ENCODE measurements at places on chromosomes 13 and 19.

DNA sequence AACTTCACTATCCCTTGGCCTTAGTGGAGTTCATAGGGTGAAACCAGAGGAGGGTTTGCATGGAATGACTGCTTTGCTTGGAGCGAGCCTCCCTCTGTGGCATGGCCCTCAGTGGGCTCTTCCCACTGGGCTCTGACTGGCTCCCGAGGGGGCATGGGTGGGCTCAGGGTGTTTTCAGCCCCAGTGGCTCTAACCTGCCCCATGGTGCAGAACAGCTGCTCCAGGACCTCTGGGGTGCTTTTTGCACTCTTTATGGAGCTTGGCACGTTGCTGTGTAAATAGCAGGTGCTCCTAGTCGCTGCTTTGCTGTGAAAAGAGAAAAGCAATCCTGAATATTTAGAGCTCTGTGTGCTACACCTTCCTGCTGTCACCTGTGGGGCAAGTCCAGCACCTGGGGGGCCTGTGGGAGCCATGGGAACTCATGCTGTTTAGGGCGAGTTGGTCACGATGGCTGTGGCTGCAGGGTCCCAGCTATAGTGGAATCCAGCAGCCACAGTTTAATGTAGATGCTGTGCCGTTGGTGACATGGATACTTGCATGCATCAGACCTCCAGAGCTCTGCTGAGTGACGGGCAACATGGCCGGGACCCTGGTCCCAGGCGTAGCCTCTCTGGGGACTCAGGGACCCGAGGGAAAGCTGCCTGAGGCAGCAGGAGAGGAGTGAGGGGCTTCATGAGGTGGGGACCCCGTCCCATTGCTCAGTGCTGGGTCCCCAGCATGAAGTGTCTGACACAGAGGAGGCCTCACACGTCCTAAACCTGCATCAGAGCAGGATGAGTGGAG, 14.3 kb upstream of the MCF2L start:
- no peaks in the 10 kb centered on the region for H3K36me3 ChIP-seq
- peaks cover 9% of the 10 kb centered on the region for H3K27me3 ChIP-seq
- no peak overlapping the region for H3K27ac ChIP-seq
- H3K4me3 ChIP-seq, result no peak overlapping the region

DNA sequence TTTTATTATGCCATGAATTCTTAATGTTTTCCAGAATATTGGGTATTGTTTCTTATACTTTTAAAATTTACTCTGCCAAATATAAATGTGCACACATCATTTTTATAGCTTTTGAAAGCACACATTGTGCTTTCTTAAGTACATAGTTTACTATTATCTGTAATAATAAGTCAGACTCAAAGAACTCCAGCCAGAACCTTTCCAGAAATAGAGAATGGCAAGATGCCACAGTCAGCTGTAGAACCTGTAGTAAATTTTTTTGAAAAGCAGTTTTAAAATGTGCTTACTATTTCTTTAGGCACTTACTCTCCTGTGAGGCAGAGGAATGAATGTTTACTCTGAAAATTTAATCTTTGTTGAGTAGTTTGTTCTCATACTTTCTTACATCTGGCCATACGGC, 1287.1 kb downstream of the PCDH9 start:
- H3K4me1 ChIP-seq, result no peaks in the 10 kb centered on the region
- no peak overlapping the region for H3K4me3 ChIP-seq
- H3K27ac ChIP-seq, result no peak overlapping the region
- no peaks in the 10 kb centered on the region for H3K36me3 ChIP-seq
- no peaks in the 10 kb centered on the region for H3K27me3 ChIP-seq

DNA sequence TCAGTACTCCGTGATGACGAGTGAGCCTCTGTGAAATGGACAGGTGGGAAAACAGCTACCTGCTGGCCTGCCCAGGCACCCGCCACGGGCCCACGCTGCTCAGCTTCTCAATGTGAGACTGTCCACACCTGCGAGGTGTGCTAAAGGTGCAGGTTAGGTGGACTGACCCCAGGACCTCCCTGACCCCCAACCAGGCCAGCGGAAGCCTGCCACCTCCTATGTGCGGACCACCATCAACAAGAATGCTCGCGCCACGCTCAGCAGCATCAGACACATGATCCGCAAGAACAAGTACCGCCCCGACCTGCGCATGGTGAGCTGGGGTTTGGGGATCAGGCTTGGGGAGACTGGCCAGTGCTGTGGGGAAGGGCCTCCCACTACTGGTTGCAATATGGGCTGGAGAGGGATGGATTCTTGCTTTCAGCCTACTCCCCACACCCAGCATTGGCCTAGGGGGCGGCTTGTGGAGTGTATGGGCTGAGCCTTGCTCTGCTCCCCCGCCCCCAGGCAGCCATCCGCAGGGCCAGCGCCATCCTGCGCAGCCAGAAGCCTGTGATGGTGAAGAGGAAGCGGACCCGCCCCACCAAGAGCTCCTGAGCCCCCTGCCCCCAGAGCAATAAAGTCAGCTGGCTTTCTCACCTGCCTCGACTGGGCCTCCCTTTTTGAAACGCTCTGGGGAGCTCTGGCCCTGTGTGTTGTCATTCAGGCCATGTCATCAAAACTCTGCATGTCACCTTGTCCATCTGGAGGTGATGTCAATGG, 2.2 kb downstream of the RPL28 start:
- H3K4me3 ChIP-seq, result peak overlapping the region; percentile 73
- H3K27me3 ChIP-seq, result no peaks in the 10 kb centered on the region
- no peak for DNase-seq
- H3K36me3 ChIP-seq, result peaks cover 60% of the 10 kb centered on the region

DNA sequence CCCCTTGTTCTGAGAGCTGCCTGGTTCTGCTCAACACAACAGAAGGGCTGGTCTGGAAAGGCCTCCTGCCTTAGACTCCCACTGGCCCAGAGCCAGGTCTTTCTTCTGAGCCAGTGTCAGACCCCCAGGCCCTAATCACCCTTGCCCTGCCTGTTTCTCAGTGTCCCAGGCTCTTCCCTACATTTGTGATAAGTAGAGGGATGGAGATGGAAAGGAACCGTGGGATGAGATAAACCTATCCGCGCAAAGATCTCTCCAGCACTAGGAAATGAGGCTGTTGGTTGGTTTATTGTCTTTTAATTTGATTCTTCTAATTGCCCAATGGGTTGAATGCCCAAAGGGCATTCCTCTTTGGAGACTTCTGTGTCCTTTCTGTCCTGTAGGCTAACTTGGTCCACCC, 470.0 kb downstream of the TSHZ3 start:
- no peak overlapping the region for H3K4me3 ChIP-seq
- H3K36me3 ChIP-seq, result no peaks in the 10 kb centered on the region
- DNase-seq, result no peak
- H3K27me3 ChIP-seq, result no peaks in the 10 kb centered on the region
- no peaks in the 10 kb centered on the region for H3K4me1 ChIP-seq

DNA sequence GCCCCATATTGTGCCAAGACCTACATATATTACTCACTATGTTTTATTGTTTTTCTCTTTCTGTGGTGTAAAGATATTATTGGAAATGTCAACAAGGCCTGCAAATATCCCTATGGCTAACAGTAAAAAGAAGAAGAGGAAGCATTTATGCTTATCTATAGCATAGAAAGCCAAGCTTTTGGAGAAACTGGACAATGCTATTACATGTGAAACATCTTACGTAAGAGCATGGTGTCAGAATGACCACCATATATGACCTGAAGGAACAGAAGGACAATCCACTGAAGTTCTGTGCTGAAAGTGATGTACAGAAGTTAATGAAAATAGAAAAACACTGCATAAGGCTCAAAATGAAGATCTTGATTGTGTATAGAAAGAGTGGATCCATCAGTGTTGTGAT, 145.2 kb downstream of the KCTD12 start:
- no peak for DNase-seq
- no peak overlapping the region for H3K27ac ChIP-seq
- H3K27me3 ChIP-seq, result no peaks in the 10 kb centered on the region
- H3K4me1 ChIP-seq, result no peaks in the 10 kb centered on the region

DNA sequence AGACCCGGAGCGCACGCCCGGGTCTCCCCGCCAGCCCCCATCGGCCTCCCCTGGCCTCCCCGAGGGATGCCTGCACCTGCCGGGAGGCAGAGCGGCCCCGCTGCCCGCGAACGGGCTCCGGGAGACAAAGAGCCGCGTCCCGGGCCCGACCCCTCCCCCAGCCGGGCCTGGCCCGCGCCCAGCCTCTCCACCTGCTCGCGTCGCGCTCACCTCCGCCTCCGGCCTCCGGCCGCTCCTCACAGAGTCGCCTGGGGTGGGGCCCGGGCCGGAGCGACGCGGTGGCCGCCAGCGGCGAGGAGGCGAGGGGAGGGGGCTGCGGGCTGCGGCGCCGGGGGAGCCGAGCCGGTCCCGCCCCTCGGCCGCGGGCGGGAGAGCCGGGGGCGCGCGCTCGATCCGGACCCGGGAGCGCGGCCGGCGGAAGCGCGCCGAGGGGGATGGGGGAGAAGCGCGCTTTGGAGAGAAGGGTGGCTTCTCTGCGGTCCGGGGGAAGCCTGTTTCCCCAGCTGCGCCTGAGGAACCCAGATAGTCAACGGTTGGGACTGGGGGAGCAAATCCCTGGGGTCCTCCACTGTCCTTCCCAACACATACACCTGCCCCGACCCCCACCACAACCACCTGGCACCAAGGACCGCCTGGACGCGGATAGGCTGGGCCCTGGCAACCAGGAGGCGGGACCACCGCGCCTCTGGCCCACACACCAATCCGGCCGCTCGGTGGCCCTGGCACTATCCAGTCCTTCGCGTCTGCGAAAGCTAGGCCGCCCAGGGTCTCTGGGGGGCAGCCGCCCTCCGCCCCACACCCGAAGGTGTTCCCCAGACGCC, at the start of gene PRR36:
Gene PRR36 (minus strand): TSS at position 315 of the 821 bp plus-strand sequence. CDS start 701 bp downstream, outside the sequence.
- H3K4me3 ChIP-seq, result peak within 1 kb of the TSS; percentile 41
- peaks cover 6% of the 10 kb centered on the region for H3K27me3 ChIP-seq
- H3K4me1 ChIP-seq, result peaks cover 3% of the 10 kb centered on the region
- peak; percentile 63 for DNase-seq
- H3K36me3 ChIP-seq, result no peaks in the 10 kb centered on the region
- H3K27ac ChIP-seq, result no peak within 1 kb of the TSS

Data from RWPE2 (cell line).